ENCODE measurements at places on chromosomes 3 and 15.

GRCh38 chr15:52491472-52491871 is 37.2 kb downstream of the MYO5A start:
- no peak for DNase-seq

DNA sequence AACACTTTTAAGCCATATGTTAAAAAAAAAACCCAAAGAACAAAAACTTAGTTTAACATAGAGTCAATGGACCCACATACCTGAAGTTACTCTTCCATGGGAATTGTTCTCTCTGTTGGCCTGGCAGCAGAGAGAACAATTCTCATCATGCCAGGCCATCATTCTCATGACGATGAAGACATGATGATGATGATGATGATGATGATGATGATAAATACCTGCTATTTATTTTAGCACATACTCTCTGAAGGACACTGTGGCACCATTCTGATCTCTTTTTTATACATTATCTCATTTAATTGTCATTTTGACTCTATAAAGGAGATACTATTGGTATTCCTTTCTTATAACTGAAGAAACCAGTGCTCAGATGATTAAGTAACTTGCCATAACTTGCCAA is 366.9 kb downstream of the MFSD1 start:
- DNase-seq, result no peak

DNA sequence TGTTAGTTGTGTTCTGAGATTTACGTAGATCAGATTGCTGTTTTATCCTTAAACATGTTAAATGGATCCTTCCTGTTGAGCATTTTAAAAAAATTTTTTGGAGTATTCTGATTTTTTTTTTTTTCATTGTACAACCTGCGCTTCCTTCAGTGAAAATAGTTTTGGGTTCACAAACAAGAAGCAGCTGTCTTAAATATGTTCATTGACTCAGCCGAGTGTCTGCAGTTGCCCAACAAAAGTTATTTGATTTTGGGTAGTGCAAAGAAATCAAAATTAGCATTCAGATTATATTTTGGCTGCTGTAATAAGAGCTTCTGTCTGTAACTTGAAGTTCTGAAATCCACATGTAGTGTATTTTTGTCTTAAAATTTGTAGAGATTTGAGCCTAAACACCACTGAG is 148.2 kb downstream of the BBX start:
- DNase-seq, result no peak

DNA sequence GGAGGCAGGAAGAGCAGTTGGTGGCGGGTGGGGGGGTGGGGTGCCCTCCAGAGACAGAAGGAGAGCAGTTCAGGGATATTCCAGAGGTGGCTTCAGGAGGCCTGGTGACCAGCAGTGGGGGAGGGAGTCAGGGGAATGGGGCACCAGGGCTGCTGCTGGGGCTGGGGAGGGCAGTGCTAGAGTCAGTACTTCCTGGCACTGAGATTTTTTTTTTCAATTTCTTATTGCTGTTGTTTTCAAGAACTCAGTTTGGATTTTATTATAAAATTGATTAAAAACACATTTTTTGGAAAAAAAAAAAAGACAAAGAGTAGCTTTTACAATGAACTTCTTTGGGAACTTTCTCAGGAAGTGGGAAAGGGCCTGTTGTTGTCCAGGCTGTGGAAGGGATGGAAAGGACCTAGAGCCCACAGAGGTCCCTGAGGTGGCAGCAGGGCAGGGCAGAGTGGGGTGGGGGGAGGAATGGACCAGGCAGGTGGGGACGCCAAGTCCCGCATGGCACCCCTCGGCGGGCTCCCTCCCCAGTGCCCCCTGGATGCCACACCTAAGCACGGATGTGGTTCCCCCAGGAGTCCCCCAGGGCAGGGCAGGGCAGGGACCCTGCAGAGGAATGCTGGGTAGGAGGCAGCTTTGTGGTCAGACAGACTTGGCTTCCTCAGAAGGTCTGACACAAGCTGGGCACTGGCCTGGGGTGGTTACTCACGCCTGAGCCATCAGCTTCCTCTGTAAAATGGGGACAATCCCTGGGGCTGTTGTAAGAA is 8.5 kb upstream of the ANPEP start:
- no peak for DNase-seq

DNA sequence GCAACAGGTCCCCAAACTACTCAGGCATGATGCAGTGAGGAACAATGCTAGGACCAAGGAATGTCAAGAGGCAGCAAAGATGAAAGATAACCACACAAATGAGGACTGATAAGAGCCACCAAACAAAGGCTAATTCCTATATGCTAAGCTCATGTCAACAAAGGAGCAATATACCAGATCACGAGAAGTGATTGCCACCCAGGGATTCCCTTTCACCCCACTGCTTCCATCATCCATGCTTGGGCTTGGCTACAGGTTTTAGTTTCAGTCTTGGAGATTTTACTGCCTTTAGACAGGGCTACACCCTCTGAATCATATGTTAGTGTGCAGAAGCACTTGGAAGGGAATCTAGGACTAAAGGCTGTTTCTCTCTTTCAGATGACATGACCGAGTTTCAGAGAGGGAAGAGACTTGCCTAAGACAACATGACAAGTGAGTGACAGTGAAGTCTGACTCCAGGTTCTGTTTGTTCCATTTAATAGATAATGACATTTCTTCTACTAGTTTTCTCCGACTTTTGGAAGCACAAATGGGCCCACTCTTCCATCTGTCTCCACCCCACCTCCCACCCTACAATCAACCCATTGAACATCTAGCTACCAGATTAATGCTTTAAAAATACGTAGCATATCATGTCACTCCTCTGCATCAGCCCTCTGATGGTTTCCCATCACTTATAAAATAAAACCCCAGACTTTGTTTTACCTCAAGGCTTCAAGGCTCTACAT is 173.5 kb upstream of the LRRN1 start:
- no peak for DNase-seq

- DNase-seq, result no peak
Measured at GRCh38 chr15:64092864-64093626, 593 bp downstream of the CIAO2A start.

DNA sequence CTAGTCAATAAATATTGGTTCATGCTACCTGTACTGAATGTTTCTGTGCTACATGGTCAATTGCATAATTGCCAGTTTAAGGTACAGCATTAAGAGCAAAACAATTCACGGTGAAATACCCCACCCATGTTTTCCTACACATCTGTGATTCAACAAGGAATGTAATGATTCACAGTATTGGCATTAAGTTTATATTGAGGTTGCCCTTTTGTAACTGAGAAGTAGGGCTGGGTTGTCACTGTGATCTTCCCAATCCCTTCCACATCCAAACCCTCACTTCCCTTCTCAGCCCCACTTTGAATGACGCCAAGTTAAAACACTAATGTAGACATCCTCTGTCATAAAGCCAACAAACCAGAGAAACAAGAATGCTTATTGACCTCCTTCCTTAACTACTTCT is 112.0 kb upstream of the TJP1 start:
- no peak for DNase-seq

- no peak for DNase-seq
Measured at GRCh38 chr3:186210852-186211500, 102.1 kb upstream of the ETV5 start.

Measured in coronary artery (tissue), 2 donors.